ENCODE measurements at places on chromosomes 1 and 21.

DNA sequence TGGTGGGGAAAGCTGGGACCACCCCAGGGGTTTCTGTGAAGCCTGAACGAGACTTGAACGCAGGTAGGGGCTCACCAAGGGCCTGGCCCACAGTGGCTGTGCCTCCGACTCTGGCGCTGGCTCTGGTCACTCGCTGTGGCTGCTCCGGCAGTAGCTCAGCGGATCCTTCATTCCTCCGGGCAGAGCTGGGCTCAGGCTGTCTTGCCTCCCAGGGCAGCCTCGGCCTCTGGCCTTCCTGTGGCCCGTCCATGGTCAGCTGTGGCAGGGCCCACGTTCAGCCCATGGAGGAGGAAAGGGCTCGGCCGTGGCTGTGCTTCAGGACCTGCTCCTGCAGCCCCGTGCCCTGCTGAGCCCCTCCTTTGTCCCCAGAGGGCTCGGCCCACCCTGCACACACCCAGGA lies 162.9 kb upstream of the C1orf174 start:
- no peak for DNase-seq

DNA sequence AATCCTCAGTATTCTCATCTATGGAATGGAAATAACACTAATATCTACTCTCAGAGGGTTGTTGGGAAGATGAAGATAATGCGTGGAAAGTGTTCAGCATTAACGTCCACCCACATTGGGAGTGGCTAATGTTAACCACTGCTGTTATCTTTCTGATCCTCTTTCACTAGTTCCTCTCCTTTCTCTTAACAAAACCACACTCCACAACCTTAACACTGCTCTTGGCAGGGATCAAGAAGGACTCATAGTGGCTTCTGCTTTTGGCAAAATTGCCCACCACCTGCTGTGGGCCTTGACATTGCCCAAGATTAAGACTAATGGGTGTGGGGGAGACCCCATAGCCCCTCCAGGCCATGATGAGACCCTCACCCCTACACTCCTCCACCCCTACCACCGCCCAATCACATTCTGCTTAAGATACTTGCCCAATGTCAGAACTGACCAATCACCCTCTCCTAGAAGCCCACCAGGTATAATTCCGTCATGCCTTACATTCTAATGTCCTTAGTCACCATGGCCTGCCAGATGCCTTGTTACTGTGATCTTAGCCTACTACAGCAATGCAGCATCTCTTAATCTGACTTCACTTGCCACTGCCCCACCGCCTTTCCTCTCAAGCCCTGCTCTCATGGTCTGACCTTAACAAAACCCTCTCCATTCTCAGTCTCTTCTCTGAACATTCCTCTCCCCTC lies 27.1 kb downstream of the DHCR24 start:
- no peak for DNase-seq

- DNase-seq: no peak
Measured at GRCh38 chr1:14881775-14882672, 271.5 kb upstream of the TMEM51 start.

DNA sequence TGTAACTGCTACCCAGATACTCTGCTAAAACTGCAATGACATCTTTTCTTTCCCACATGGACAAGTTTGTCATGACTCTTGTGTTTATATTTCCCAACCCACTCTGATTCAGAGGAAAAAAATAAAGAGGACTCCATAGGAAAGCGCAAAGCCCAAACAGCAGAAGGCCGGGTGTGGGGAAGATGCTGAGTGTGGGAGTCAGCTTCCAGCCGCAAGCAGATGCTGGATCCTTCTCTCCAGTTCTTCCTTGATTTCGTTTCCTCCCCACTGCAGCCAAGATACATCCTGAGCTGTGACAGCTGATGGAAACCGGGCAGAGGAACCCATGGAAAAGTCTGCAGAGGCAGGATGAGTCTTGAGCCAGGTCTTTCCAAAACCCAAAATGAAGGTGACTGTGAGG lies 498.2 kb downstream of the PLPP3 start:
- peak; percentile 79 for DNase-seq

- DNase-seq: no peak
Measured at GRCh38 chr1:25173809-25174340, 58.4 kb downstream of the SYF2 start.

DNA sequence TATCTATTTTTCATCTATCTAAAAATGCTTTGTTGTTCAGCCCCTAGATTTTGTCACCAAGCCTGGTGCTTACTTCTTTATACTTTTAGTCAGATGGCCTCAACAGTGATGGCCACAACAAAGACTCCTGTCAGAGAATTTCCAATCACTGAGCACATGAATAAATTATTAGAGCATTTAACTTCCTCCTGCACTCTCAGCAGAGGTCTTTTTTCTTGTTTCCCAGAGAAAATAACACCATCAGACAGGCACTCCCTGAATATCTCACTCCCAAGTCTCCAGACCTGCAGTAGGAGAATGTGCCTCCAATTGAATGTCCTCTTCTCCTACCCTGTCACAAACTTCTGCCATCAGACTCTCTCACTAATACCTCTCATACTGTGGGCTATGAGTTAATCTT lies 616.0 kb upstream of the NR5A2 start:
- DNase-seq: no peak

DNA sequence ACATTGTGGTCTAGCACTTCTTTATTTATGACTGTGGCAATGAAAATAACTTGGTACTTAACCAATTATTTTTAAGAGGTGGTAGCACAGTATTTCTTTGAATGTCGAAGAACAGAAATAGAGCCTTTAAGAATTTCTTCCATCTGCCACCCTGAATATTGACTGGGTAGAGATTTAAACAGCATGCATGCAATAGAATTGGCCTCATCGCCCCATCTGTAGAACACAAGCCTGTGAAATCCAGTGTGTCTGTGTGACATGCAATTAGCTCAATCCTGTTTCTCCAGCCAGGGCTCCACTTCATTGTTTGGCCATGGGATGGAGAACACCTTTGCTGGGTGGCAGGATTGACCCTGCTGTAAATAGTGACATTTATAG lies 17.1 kb upstream of the KLHDC8A start:
- no peak for DNase-seq

GRCh38 chr1:39105841-39106765 lies 80.0 kb downstream of the NDUFS5 start:
- DNase-seq: no peak

DNA sequence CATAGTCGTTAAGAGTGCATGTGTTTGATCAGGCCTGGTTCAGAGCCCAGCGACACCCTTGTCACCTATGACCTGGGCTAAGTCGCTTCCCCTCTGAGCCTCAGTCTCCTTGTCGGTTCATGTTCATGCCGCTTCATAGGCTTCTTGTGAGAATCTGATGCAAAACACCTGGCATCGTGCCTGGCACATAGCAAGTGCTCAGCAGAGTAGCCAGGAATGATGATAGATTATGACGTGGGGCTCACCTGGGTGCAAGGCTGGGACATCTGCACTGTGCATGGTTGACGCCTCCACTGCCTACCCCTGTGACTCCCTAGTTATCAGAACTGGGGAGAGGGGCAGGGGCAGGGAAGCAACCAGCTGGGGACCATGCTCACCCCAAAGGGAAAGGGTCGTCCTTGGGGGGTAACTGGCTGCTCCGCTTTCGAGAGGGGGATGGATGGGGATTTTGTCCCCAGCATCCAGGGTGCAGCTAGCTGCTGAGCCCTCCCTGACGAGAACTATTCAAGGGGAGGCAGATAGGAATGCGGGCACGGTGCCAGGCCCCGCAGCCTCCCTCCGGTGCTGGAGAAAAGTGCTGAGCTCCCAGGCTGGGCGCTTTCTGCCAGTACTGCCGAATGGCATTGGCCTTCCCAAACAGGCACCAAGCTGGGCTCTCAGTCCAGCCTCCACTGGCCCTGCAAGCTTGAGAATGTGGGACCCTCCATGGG lies 9.3 kb downstream of the EFHD2 start:
- DNase-seq: no peak

DNA sequence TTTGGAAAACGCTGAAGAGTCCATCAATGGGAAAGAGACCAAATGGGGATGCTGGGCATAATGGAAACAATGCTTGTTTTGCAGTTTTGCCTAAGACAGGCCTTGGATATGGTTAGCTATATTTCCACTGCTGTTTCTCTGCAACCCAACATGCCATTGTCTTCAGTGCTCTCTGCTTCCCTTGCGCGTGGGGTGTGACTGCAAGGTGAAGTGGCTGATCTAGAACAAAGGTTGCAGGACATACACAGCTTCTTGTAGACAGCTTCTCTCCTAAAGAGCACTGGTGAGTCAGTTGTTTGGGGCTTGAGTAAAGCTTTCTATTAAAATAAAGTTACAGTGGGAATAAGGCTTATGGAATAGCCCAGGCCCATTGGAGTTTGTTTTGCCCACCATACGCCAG lies 33.0 kb downstream of the RUNX1 start:
- no peak for DNase-seq

GRCh38 chr21:39340687-39341086 lies 8.2 kb downstream of the HMGN1 start:
- DNase-seq: no peak

DNA sequence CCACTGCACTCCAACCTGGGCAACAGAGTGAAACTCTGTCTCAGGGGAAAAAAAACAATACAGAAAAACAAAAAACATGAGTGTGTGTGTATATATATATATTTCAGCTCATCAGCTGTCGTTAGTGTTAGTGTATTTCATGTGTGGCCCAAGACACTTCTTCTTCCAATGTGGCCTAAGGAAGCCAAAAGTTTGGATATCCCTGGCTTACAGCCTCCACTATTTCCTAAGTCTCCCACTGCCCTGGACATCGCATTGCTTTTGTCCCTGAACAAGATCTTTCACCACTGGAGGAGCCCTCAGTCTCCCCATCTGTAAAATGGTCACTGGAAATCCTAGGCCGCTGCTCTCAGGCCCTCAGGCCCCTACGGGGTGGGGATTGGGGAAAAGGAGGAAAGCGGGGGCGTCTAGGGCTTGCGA lies 391 bp upstream of the LDLRAP1 start:
- no peak for DNase-seq

GRCh38 chr1:228833911-228834688 lies 98.8 kb downstream of the RHOU start:
- DNase-seq: no peak

DNA sequence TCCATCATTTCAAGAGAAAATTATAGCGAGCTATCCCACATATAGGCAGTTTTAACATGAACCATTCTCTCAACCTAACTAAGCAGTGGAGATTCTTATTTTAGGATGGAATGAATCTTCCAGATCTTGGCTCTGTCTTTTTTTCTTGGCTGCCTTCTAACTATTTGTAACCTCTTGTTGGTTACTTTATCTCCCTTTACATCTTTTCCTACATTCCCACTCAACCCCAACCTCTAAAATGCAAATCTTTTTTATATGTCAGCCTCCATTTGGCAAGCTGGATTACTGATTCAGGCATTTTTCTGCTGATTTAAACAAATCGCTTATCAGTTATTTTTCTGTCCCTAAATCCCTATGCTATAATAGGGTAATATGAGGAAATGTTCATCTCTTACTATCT lies 46.9 kb upstream of the LHX8 start:
- DNase-seq: no peak

DNA sequence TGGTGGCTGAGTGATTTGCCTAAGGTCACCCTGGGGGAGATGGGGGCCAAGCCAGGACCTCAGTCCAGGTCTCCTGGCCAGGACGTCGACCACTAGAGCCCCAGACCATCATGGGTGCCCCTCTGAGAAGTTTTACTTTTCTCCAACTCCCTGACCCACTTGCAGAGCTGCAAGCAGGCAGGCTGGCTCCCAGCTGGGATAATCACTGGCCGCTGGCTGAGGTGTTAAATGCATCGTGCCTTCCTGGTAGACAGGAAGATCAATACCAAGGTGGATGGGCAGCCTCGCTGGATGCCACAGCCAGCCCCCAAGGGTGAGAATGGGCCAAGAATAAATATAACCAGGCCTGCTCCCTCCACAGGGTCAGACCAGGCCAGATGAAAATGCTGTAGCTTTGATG lies 106.2 kb downstream of the EPHB2 start:
- DNase-seq: no peak

DNA sequence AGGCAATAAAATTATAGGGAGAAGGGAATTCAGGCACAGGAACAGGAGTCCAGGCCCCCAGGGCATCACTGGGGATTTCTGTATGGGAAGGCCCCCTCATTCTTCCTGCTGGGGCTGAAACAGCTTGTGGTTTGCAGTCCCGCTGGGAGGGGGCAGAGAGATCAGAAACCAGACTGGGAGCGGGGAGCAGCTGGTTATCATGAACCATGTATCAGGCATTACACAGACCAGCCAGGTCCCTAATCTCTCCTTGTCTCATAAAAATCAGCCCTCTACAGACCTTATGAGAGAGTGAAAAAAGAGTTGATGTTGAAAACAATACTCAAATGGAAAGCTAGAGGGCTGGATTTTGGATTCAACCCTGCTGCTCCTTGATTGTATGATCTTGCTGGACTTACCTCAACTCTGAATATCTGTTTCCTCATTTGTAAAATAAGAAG lies 93.4 kb upstream of the F3 start:
- no peak for DNase-seq

GRCh38 chr21:45318556-45319404 lies 31.1 kb upstream of the POFUT2 start:
- no peak for DNase-seq

DNA sequence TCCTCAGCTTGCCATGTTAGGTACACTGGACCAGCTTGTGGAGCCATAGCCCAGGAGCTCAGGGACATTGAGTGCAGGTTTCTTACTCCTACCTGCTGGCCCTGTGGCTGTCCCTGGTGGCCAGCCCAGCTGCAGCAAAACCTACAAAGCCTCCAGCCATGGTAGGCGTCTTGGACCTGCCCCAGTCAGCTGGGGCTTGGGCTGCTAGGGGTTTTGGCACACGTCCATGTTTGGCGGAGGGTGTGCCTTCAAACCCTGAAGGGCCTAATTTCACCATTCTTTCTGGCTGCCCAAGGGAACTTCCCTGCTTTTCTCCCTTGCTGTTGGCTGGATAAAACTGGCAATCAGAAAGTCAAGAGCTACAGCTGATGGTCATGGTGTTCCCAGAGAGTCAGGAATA lies 25.4 kb downstream of the HMGCS2 start:
- DNase-seq: no peak

DNA sequence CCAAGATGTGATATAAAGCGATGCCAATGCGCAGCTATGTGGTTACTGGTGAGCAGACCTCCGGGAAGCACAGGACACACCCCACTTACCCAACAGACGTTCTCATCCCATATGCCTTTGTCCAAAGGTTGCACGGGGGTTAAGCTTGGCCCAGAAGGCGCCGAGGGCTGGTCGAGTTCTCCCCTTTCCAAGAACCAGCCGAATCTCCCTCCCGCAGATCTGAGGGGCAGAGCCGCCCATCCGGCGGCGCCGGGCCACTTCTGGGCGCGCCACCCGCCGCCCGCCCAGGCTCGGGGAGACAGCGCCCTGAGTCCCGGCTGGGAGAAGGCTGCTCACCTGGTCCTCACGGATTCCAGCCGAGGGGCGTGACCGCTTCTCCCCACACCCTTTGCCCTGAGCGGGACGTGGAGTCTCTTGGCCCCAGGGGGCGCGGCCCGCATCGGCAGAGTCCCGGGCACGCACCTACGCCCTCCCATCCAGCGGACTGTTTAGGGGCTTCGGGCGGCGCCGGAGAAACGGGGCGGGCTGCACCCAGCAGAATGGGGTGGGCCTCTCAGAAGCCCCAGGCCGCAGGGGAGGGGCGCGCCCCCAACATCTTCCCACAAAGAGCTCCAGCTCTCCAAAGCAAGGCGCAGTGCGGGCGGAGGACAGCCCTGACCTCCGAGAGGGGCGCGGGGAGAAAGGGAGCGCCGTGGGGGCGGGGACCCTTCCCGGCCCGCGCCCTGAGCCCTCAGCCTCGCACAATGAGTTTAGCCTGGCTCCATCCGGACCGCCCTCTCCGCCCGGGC lies 615 bp downstream of the GPR161 start:
- no peak for DNase-seq

Data from AG04450 (cell line).